CMK (cell line): ENCODE measurements at places on chromosomes 13 and 19.

GRCh38 chr19:10881403-10882107 lies 10.2 kb downstream of the CARM1 start:
- DNase-seq = no peak

DNA sequence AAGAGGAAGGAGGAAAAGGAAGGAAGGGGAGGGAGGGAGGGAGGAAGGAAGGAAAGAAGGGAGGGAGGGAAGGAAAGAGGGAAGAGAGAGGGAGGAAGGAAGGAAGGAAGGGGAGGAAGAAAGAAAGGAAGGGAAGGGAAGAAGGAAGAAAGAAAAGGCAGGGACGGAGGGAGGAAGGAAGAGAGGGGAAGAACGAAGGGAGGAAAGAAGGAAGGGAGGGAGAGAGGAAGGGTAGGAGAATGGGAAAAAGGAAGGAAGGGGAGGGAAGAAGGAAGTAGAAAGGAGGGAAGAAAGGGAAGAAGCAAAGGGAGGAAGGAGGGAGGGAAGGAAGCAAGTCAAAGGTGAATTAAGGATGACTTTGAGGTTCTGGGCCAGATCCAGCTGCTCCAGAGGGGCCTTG lies 3.0 kb downstream of the ACSBG2 start:
- no peak for DNase-seq

DNA sequence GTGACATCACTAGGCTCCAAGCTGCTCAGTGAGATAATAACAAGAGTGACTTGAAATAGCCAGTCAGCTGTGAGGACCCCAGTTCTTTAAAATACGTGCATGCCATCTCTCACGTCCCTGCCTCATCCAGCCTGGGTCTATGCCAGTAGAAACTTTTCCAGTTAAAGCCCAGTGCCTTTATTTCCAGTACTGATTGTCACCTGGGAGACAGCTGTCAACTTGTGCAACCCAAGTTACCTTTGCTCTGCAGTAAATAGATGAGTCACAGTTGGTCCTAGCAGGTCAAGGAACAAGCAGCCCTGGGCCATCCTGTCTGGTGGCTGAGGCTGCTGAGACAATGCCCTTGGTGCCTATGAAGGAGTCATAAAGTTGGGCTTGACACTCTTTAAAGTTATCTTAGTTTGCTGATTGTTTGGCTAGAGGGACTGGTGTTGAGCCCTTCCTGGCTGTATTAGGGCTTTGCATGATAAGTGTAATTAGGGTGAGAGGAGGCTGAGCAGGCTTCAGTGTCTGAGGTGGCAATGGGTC lies 228.7 kb downstream of the LACC1 start:
- DNase-seq = no peak

GRCh38 chr19:9155591-9155990 lies 15.4 kb downstream of the ZNF317 start:
- DNase-seq = no peak

GRCh38 chr19:45501730-45502014 lies 3.4 kb downstream of the PPM1N start:
- no peak for DNase-seq

GRCh38 chr13:41403983-41404382 lies 53.4 kb upstream of the RGCC start:
- DNase-seq = no peak

DNA sequence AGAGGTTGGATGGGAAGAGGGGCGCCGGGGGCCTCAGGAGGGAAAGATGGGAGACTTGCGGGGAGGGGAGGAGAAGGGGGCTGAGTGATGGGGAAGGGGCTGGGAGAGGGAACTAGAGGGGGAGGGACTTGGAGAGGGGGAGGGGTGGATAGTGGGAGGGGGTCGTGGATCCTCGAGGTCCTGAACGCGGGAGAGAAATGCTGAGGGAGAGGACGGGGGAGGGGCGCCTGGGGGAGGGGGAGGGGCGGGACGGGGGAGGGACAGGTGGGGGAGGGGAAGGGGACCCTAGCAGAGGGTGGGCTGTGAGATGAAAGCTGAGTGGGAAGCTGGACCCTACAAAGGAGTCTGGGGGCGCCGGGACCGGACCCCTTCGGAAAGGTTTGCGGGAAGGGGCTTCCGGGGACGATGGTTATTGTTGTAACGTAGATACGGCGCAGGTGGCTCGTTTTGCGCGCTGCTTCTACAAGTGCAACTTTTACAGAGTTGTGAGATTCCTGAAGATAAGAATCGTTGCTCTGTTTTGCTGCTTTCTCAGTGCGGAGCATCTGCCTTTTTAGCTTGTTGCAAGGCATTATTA lies 418 bp downstream of the ZNF444 start:
- DNase-seq = no peak

DNA sequence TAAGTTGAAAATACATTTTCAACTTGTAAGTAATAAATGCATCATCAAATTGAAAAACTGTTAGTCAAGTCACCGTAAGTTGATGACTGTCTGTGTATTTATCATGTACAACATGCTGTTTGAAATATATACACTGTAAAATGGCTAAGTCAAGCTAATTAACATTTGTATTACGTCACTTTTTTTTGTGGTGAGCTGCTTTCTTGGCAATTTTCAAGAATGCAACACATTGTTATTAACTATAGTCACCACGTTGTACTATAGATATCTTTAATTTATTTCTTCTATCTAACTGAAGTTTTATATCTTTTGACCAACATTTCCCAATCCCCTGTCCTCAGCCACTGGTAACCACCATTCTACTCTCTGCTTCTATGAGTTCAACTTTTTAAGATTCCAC lies 57.0 kb downstream of the RBM26 start:
- DNase-seq = no peak

- DNase-seq = no peak
Observed at GRCh38 chr19:4033028-4033956, 25.8 kb downstream of the PIAS4 start.

DNA sequence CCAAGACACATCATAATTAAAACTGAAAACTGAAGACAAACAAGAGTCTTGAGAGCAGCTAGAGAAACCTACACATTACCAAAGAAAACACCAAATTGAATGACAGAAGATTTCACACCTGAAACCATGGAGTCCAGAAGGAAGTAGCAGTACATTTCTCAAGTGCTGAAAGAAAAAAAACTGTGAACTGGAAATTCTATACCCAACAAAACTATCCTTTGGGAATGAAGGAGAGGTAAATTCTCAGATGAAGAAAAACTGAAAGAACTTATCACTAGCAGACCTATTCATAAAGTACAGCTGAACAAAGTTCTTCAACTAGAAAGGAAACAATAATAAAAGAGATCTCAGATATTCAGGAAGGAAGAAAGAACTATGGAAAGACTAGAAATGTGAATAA lies 198.7 kb upstream of the ZNF507 start:
- no peak for DNase-seq

GRCh38 chr13:50979187-50979586 lies 69.6 kb downstream of the RNASEH2B start:
- DNase-seq = no peak

DNA sequence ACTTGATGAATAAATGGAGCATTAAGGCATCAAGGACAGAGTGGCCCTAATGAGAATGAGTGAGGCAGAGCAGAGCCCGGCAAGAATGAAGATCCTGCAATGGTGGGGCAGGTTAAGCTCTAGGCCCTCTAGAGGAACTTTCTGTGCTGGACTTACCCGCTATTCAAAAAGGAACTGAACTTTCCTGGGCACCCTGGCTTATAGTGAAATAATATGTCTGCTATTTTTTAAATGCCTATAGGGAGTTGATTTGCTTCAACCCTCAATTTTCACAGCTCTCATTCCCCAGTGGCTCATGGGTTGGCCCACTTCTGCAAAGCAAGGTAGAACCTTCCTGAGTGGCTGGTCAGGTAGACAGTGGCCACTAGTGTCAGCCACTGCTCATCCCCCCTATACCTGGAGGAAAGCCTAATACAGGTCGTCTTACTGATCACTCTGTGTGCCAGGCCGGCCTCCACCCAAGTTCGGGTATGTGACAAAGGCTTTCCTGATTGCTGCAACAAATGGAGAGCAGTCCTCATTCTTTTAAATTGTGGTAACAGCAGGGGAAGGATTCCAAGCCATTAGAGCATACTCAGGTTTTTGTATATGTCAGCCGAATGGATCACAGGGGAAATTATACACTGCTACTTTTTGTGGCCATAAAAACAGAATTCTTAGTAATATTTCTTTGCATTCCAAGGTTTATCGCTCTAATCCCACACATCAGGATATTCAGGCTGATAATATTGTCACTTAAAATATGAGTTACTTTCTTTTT lies 103.0 kb downstream of the KL start:
- DNase-seq = no peak

DNA sequence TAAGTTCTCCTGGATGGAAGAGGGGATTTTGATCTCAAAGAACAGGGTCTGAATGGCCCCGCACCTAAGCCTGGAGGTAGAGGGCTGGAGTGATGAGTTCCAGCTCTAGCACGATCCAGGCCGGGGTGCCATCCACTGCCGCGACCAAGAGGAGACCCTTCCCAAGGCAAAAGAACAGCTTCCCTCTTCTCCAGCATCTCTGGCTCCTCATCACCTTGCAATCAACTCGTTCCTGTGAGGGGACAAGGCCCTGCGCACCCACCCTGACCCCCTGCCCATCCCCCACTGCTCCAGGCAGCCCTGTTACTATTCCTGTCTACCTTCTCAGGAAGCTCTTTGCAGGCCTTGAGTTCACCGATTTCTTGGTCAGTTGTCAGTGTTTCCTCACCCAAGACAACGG lies 17.8 kb downstream of the COL4A1 start:
- no peak for DNase-seq

- no peak for DNase-seq
Observed at GRCh38 chr19:55133639-55134444, 15.2 kb downstream of the TNNT1 start.

- no peak for DNase-seq
Observed at GRCh38 chr19:32458500-32459123, 53.0 kb downstream of the DPY19L3 start.

GRCh38 chr19:35090506-35091214 lies 25.0 kb upstream of the FXYD3 start:
- DNase-seq = no peak

- no peak for DNase-seq
Observed at GRCh38 chr19:33329736-33330135, 27.4 kb upstream of the CEBPA start.

GRCh38 chr19:17138937-17139598 lies 63.5 kb downstream of the MYO9B start:
- no peak for DNase-seq

- DNase-seq = peak; percentile 62
Observed at GRCh38 chr19:10390652-10391286, 10.4 kb upstream of the TYK2 start.

DNA sequence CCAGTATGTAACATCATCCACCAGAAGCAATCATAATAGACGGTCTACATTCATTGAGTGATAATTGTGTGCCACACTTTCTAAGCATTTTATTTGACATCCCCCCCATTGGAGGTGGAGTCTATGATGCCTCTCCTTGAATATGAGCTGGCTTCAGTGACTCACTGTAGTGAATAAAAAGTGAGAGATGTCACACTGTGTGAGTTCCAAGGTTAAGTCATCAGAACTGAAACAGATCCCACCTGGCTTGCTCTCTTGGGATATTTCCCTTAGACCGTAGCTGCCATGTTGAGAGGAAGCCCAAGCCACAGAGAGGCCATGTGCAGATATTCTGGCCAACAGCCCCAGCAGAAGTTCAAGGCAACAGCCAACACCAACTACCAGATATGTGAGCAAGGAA lies 12.6 kb downstream of the RTBDN start:
- DNase-seq = no peak

GRCh38 chr19:32178401-32178800 lies 167.0 kb upstream of the ZNF507 start:
- no peak for DNase-seq

GRCh38 chr19:57052081-57052480 lies 67.7 kb upstream of the USP29 start:
- DNase-seq = no peak

DNA sequence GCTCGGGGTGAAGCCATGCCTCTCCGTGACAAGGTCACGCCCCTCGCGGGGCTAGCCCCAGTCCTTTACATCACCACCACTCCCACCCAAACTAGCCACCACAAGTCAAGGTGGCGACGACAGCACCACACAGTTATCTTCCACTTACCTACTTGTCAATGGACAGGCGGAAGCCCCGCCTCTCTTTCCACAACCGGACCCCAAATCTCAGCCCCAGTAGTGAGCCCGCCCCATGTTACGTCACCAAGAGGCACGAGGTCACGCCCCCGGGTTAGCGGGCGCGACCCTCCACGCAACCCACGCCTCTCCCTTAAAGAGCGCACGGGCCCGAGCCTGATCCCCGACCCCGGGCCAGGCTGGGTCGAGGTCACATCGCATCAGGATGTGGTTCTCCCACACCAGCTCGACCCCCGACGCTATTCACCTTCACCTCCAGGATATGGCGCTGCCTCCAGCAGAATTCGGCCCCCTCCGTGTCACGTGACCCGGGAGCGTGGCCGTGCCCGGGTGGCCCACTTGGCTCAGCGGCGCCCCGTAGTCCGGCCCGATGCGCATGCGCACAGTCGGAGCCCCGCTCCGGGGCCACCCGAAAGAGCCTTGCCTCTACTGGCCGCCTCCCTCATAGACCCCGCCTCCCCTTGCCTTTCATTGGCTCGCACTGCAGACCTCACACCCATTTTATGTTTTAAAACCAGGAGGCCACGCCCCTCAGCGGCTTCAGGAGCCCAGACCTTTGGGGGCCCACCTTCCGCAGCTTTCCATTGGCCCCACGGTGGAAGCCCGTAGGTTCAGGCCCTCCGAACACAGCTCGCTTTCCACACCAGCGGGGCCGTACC lies 18.2 kb downstream of the SYDE1 start:
- DNase-seq = peak; percentile 97

DNA sequence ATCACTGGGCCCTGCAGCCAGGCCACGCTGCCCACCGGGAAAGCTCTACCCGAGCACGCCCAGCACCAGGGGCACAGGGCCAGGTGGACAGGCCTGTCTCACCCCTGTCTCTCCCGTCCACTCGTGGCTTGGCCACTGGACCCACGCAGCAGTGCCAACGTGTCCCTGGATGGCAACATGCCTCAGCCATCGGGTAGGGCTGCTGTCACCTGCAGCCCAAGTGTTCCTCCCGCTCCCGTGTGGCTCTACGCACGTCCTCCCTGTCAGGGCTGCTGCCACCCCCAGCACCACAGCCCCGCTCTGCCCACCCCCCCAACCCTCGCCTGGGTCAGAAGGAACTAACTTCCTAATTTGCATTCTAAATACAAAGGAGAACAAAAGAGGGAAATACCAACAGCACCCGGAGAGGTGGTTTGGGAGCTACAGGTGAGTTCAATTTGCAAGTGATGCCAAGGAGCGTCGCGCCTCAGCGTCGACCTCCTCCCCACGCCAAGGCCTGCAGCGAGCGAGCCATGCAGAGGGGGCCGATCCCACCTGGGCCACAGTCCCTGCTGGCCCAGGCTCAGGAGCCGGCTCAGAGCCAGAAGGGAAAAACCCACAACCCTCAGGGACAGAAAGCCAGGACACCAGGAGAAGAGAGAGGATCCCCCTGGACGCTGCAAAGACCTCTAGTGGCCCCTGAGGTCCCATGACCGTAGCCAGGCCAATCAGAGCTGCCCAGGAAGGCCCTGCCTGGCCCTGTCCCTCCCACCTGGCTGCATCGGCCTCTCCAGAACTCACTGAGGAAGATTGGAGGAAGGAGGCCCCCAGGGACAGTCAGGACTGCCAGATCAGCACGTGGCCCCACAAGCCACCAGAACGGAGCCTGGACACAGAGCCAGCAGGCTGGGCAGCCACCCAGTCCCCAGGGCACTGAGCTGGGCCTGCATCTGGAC lies 128.4 kb upstream of the SPACA7 start:
- DNase-seq = no peak

GRCh38 chr13:28753208-28753892 lies 34.6 kb upstream of the SLC46A3 start:
- no peak for DNase-seq
